ENCODE measurements at places on chromosomes 2 and 18. TPM values are rescaled to one million over a fixed set of nuclear protein-coding genes. Genes with fewer than 3 reads are reported as not detected.

GRCh38 chr2:192327576-192327975 is 132.8 kb upstream of the TMEFF2 start:
- no peaks in the 10 kb centered on the region for H3K27me3 ChIP-seq
- no peaks in the 10 kb centered on the region for H3K36me3 ChIP-seq
- no peaks in the 10 kb centered on the region for H3K4me1 ChIP-seq
- H3K27ac ChIP-seq: no peak overlapping the region

- H3K4me3 ChIP-seq: no peak overlapping the region
- H3K36me3 ChIP-seq: peaks cover 8% of the 10 kb centered on the region
- DNase-seq: no peak
- no peaks in the 10 kb centered on the region for H3K4me1 ChIP-seq
- H3K27me3 ChIP-seq: no peaks in the 10 kb centered on the region
Measured at GRCh38 chr2:148279216-148279615, 258.3 kb downstream of the MBD5 start.

DNA sequence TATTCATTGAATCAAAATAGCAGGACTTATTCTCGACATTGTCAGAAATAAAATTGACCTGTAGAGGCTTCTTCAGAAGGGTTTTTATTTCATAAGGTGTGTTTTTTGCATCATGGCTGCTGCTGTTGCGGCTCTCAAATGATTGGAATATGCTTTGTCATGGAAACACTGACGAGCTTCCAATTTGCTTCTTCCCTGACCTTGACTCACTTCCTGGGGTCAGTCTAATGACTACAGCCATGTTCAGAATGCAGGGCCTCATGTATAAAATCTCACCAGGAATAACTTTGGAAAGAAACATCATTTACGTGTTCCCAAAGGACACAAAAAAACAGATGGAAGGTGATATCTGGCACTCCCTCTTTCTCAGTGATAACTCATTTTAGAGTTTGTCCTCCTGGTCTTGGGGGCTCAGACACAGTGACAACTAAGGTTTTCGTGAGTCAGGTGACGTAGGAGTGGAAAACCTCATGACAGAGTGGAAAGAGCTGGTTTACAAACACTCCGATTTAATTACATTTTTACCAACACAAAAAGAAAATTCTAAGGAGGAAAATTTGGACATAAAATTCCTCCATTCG is 467.0 kb upstream of the RAB12 start:
- H3K36me3 ChIP-seq: no peaks in the 10 kb centered on the region
- no peak for DNase-seq
- H3K4me3 ChIP-seq: no peak overlapping the region

DNA sequence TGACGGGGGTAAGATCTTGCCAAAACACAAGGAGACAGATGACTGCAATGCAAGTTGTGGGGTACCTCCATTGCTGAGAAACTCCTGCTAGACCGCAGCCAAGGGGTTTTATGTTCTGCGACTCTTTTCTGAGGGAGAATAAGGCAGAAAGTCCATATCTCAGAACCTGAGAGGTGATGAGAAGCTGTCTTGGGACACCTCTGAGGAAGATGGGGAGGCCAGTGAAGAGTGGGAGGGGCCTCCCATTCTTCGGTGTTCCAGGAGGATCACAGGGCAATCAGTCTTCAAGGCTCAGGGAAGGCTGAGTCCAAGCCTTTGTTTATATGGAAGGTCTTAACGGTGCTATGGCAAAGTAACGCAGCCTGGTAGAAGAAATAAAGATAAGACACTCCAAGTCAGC is 18.0 kb downstream of the CYP27A1 start:
- DNase-seq: no peak
- H3K27ac ChIP-seq: no peak overlapping the region
- no peak overlapping the region for H3K4me3 ChIP-seq
- H3K36me3 ChIP-seq: no peaks in the 10 kb centered on the region
- H3K27me3 ChIP-seq: peaks cover 41% of the 10 kb centered on the region
- H3K4me1 ChIP-seq: peaks cover 2% of the 10 kb centered on the region

DNA sequence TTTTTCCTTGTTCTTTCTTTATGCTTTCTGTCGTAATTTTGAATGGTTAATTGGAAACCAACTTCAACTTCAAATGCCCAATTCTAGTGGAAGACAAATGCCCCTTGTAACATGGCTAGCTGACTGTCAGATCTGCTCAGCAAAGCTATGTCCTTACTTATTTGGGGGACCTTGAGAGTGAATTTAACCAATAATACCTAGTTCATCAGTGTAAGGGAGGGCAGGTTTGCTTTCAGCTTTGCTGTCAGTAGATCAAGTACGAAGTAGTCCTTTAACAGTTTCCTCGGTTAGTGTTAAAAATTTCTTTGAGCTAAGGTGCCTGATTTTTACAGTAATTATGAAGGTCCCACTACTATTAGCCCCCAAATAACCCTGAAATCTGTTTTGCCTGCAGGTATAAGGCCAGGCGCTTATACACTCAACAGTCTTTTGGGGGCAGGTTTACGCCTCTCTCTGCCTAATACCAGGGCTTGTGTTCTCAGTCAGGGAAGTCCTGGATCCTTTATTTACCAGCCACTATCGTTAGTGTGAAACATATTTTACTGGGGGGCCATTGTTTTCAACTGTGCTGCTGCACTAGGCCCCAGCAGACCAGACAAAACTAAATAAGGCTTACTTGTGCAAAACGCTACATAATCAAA is 165.1 kb upstream of the KCNJ3 start:
- H3K36me3 ChIP-seq: no peaks in the 10 kb centered on the region
- H3K4me3 ChIP-seq: no peak overlapping the region
- H3K27me3 ChIP-seq: no peaks in the 10 kb centered on the region
- no peaks in the 10 kb centered on the region for H3K4me1 ChIP-seq
- no peak for DNase-seq

DNA sequence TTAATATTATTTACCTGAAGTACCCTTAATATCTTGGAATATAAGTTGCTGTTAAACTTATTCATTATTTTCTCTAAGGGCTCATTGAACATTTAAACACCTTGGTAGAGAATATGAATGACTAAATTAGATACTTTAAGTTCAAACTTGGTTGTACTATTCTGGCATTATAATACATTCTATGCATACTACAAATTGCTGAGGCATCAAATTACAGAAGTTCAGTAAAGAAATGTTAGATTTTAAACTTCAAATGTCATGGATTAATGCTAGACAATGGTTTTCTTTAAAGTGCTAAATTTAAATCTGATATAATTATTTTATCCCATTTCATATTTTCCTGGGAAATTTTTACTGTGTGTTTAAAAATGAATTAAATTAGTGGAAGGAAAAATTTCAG is 63.1 kb downstream of the CDCA7 start:
- H3K4me3 ChIP-seq: no peak overlapping the region
- DNase-seq: no peak
- H3K27ac ChIP-seq: no peak overlapping the region
- peaks cover 35% of the 10 kb centered on the region for H3K27me3 ChIP-seq
- H3K4me1 ChIP-seq: no peaks in the 10 kb centered on the region
- no peaks in the 10 kb centered on the region for H3K36me3 ChIP-seq

- no peaks in the 10 kb centered on the region for H3K36me3 ChIP-seq
- H3K4me1 ChIP-seq: no peaks in the 10 kb centered on the region
- H3K27ac ChIP-seq: no peak overlapping the region
Measured at GRCh38 chr18:57516056-57516455, 70.4 kb downstream of the FECH start.

DNA sequence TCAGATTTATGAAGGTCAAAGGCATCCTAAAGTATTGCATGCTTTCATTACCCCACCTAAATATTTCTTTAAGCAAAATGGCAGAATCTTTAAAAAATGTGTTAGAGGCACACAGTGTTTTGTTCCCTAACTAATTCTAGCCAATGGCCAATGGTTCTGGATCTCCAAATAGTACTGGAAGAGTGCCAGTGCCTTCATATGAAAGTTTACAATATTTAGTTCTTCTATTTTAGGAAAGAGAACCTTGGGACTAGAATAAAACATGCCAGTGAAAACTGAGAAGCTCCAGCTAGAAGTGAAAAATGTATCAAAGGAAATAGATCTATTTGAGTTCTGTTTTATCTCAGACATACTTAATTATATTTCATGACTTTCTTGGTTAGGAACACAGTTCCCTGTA is 37.1 kb downstream of the TACR1 start:
- H3K36me3 ChIP-seq: no peaks in the 10 kb centered on the region
- no peak overlapping the region for H3K4me3 ChIP-seq
- DNase-seq: no peak
- H3K27me3 ChIP-seq: no peaks in the 10 kb centered on the region

DNA sequence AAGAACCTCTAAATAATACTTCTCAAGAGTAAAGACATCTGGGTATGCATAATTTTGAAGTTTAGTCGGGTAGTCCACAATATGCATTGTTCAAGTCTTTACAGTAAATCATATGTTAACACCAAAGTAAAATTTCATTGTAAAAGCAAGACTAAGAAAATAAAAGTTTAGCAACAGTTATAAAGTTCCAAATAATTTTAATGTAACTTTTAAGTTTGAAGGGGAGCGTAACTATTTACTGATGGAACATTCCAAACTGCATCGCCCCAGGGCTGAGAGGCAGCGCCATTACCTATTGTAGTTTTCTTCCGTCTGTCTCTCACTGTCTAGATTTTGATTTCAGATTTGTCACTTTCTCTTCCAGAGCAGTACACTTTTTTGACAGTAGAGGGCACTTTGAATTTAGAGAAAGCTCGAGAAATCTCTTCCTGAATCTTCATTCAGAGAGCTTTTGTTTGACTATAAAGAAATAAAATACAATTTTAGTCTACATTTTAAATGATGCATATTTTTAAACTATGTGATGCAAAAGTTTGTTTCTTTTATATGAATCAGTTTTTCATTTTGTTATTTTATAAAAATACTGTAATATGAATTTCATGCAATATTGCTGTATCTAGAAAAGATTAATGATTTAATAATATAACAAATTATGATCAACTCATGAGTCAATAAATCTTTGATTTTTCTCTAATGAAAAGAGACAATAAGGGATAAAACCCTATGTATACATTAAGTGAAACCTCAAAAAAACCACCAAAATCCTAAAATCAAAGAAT is 389.8 kb downstream of the FIGN start:
- DNase-seq: no peak
- no peak overlapping the region for H3K4me3 ChIP-seq
- peaks cover 13% of the 10 kb centered on the region for H3K27me3 ChIP-seq
- no peaks in the 10 kb centered on the region for H3K4me1 ChIP-seq
- no peaks in the 10 kb centered on the region for H3K36me3 ChIP-seq
- H3K27ac ChIP-seq: no peak overlapping the region

DNA sequence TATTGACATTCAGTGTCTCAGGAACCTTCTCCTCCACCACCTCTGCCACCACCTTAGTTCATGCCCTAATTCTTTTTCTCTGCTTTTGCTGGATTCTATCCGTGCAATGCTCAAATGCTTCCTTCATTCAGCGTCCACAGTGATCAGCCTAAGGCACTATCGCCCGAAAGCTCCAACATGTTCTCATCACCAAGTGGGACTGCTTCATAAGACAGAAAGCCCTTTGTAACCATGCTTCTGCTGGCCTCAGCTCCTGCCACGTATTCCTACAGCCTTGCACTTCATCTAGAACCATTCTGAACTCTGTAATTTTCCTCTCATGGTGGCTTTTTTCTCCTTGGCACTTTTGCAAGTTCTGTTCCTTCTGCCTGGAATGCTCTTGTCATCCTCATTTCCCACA is 222.9 kb downstream of the HNMT start:
- H3K4me3 ChIP-seq: no peak overlapping the region
- DNase-seq: no peak
- no peaks in the 10 kb centered on the region for H3K4me1 ChIP-seq

DNA sequence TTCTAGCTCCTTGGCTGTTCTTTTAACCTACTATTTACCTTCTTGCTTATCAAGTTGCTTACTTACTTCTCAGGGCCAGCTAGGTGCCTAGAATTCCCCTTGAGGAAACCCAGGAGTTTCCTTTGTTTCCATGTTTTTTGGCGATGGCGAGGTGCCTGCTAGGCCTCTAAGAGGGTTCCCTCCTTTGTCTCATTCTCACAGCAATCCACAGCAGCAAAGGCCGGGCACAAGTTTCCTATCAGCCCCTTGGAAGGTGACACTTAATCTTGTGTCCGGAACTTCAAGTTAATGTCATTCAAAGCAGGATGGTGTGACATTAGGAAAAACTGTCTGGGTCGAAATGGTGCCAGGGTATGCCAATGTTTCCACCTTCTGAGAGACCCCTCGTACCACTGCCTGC is 101.9 kb upstream of the EPC2 start:
- DNase-seq: no peak
- no peak overlapping the region for H3K4me3 ChIP-seq
- H3K27ac ChIP-seq: no peak overlapping the region
- peaks cover 4% of the 10 kb centered on the region for H3K36me3 ChIP-seq

- H3K4me3 ChIP-seq: no peak overlapping the region
- H3K4me1 ChIP-seq: no peaks in the 10 kb centered on the region
- DNase-seq: no peak
- no peaks in the 10 kb centered on the region for H3K27me3 ChIP-seq
- no peak overlapping the region for H3K27ac ChIP-seq
Measured at GRCh38 chr2:47599171-47599570, 183.8 kb upstream of the MSH6 start.

GRCh38 chr2:146652311-146652710 is 1192.5 kb upstream of the ACVR2A start:
- no peak overlapping the region for H3K4me3 ChIP-seq
- H3K27ac ChIP-seq: no peak overlapping the region
- H3K36me3 ChIP-seq: no peaks in the 10 kb centered on the region
- DNase-seq: no peak

- H3K4me3 ChIP-seq: peak overlapping the region; percentile 74
- peak overlapping the region; percentile 85 for H3K27ac ChIP-seq
- H3K36me3 ChIP-seq: peaks cover 2% of the 10 kb centered on the region
- DNase-seq: peak; percentile 29
- peaks cover 15% of the 10 kb centered on the region for H3K4me1 ChIP-seq
Measured at GRCh38 chr2:10042301-10043161, 819 bp upstream of the KLF11 start.

DNA sequence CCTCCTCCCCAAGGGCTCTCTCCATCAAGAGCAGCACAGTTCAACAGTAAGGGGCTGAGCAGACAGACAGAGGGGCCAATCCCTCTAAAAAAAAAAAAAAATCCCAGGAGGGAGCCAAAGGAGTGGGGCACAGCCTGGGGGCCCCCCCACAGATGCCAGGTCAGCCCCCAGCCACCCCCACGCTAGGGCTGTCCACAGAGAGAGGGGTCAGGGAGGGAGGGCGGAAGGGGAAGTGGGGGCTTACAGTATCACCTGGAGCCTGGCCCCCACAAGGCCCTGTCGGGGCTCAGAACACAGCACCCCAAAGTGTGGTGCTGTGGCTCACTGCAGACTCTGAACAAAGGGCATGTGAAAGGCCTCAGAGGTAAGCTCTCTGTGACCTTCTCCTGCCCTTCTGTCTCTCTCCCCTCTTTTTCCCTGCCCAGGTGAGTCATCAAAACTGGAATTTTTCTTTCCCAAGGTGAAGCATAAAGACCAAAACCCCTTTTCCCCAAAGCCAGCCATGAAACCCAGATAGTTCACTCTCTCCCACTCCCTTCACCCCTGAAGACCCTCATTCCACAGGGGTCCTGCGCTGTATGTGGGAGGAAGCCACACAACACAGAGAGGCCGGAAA is 13.9 kb downstream of the BIN1 start:
- no peak overlapping the region for H3K4me3 ChIP-seq
- no peak overlapping the region for H3K27ac ChIP-seq
- DNase-seq: no peak
- peaks cover 10% of the 10 kb centered on the region for H3K4me1 ChIP-seq

TFCP2L1 gene
- total RNA-seq: 0.04 TPM

CROCC2 gene
- total RNA-seq: not detected

ANKRD62 gene
- not detected for total RNA-seq

ALPG gene
- not detected for total RNA-seq

NEB gene
- 0.20 TPM for total RNA-seq

NTSR2 gene
- total RNA-seq: not detected

RGPD3 gene
- 0.04 TPM for total RNA-seq

RAD51AP2 gene
- not detected for total RNA-seq

ALPI gene
- not detected for total RNA-seq

IGFBP2 gene
- 39.1 TPM for total RNA-seq

ITGB6 gene
- not detected for total RNA-seq

Measured in activated naive CD8-positive, alpha-beta T cell treated with anti-CD3 and anti-CD28 coated beads for 36 hours (primary cell).